Posterior vena cava (tissue), 2 donors: ENCODE measurements at places on chromosomes 16 and 17. TPM values are rescaled to one million over a fixed set of nuclear protein-coding genes. Genes with fewer than 3 reads are reported as not detected.
A peak's percentile ranks its signal among the peaks of the same experiment; 100 is the strongest.

DNA sequence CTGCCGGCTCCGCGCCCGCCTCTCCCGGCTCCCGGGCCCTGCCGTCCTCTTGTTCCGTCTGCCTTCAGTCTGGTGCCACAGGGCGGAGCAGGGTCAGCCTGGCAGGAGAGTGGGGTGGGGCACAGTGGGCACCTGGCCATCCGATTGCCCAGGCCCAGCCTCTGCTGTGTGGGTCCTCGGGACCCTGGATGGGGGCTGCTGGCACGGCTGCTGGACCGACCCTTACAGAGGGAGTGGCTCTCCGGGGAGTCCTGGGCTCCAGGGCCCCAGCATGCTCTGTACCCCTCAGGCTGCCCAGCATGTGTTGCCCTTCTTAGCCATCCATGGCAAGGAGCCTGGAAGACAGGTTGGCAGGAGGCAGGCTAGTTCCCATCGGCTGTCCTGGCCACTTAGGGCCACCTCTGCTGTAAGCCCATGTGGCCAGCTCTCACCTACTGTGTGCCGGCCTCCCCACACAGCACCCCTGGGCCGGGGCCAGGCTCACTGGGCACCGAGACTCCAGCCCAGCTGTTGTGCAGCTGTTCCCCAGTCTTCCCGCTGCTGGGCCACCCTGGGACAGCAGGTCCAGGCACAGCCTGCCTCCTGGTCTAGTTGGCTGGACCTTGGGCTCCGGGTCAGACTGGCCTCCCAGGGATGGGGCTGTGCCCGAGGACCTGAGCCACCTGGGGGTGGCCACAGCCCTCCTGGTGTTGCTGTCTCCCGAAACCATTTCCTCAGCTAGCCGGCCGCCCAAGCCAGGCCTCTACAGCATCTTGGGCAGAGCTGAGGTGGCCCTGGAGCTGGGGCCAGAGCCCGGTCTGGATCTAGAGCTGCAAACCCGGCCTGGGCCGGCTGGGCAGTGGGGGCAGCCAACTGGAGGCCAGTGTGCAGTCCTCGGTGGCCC, 24.9 kb downstream of the BAHCC1 start:
- no peak for DNase-seq

GRCh38 chr17:79572136-79572925, 38.5 kb downstream of the RBFOX3 start:
- peak; percentile 64 for DNase-seq

DNA sequence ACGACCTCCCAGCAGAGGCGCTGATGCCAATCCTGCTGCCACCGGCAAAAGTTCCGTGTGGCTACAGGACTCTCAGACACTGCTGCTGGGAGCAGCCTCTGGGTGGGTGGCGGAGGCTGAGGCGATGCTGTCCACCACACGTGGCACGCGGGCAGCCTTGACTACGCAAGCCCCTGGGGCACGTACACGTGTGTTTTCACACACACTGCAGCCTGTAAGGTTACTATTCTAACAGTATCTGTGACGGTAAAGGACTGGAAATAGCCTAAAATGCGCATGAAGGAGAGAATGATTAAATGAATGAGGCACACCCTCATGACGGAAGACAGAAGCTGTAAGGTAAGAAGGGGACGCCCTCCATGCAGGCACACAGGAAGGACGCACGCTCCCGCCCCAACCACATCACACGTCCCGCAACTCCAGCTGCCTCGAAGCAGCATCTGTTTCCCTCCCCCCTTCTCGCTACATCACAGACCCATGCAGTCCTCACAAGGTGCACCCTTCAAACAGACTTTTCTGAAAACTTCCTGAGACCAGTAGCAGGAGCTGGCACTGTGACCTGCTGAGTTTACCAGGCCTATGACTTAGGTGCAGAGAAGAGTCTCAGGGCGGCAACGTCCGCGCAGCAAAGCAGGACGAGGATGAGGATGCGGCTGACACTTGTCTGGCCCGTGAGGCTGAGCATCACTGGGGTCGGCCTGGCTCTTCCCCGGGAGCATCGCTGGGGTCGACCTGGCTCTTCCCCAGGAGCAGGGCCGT, 28.7 kb upstream of the FASN start:
- no peak for DNase-seq

CRISPLD2 gene
- total RNA-seq: 259 TPM

KRT25 gene
- not detected for total RNA-seq
